Effector CD8-positive, alpha-beta T cell (primary cell): ENCODE measurements at places on chromosomes 1 and 21.

DNA sequence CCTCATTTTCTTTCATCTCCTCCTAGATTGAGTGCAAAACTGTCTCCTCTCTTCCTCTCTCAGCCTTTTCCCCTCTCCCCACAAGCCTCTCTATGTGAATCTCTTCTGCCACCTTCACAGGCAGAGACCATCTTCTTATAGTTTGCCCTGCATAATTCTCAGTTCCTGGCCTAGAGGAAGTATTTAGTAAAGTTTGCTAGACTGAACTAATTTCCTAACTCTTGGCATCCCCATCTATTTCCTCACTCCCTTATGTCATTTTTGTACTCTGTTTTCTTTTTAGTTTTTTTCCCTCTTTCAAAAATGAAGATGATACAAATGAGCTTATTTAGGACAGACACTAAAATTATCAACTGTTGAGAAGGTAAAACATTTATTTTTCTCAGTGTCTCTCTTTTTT lies 66.0 kb downstream of the XCL2 start:
- DNase-seq: no peak

- DNase-seq: no peak
These were observed 32.6 kb upstream of the FMO2 start for GRCh38 chr1:171152549-171152948.

GRCh38 chr1:119962296-119962968 lies 66.1 kb upstream of the ADAM30 start:
- DNase-seq: no peak

DNA sequence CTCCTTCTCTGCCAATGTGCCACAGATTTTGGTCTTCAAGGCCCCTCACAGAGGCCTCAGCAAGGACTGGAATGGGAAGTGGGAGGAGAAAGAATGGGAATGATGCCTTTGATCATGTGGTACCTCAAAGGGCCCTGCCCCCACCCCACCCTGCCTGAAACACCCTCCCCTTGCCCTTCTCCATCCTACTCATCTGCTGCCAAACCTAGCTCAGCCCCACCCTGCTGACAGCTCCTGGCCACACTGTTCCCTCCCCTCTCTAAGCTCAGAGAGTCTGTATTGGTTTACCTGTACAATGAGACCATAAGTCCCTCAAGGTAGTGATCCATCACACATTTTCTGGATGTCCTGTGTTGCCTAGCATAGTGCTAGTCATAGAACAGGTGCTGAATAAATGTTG lies 6.7 kb upstream of the ARHGAP30 start:
- no peak for DNase-seq

GRCh38 chr1:151805066-151805820 lies at the start of gene LINGO4:
TSS of gene LINGO4 (minus strand) at chr1:151805419. CDS start at chr1:151802704, 2,715 bp downstream.
- no peak for DNase-seq

GRCh38 chr1:68223687-68224086 lies 8.6 kb downstream of the WLS start:
- no peak for DNase-seq

DNA sequence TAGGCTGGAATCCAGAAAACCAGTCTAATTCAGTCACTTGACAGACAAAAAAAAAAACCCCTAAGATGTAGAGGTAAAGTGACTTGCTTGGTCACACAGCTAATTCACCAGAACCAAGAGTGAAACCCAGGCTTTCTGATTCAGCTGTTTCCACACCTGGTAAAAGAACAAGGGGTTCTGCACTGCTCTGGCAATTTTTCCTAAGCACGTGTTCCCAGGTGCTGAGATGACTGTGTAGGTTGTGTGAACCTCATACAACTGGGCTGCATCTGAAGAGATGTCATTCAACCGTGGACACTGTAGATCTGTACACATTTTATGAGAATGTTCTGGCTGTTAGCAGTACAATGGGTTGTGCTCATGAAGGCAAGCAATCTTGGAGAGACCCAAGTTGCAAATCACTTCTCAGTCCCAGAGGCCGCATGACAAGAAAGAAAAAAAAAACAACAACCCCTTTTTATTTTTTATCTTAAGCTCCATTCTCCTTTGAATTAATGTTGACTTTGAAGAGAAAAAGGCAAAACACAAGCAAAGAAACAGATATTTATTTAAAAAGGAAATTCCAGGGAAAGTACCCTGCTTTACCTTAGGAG lies 95.4 kb downstream of the INTS7 start:
- no peak for DNase-seq

GRCh38 chr1:33433509-33434362 lies 2.8 kb upstream of the PHC2 start:
- no peak for DNase-seq

GRCh38 chr1:62955666-62956065 lies 171.7 kb downstream of the ATG4C start:
- no peak for DNase-seq

- no peak for DNase-seq
These were observed 3.3 kb upstream of the FMO4 start for GRCh38 chr1:171310661-171311087.

- no peak for DNase-seq
These were observed 52.4 kb downstream of the TLCD4 start for GRCh38 chr1:95169548-95169947.

GRCh38 chr1:29540801-29541357 lies 304.6 kb downstream of the PTPRU start:
- DNase-seq: no peak

GRCh38 chr1:238991765-238992495 lies 394.4 kb upstream of the CHRM3 start:
- no peak for DNase-seq

DNA sequence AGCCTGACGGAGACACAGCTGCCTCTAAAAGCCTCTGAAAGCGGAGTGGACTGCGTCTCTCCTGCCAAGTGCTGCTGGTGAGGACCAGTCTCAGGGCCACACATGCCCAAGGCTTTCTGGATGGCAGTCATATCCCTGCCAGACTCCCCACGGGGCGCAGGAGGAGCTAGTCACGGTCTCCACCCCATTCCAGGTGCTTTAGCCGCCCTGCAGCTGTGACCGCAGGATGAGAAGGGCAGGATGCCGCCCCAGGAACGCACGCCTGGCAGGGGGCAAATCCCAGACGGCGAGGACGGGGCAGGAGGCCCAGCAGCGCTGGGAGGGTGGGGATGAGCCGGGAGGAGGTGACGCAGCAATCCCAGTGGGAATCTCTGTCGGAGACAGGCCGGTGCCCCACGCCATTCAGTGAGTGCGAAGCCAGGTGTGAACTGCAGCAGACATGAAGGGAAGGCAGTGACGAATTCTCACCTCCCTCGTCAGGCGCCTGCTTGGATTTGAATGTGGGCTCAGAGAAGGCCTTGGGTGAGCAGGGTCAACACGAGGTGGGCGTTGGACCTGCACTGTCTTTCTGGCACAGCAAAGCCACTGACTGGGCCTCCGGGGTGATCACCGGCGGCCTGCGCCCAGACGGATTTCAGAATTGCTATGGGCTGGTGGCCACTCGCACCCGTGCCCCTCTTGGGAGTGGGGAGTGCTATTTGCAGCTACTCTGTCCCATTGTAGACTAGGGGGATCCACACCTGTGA lies 38.5 kb upstream of the SLC19A1 start:
- DNase-seq: no peak

- DNase-seq: no peak
These were observed 62.2 kb downstream of the ZFYVE9 start for GRCh38 chr1:52203935-52204625.

- no peak for DNase-seq
These were observed 184.6 kb upstream of the DUSP10 start for GRCh38 chr1:221926441-221926840.

- no peak for DNase-seq
These were observed 31.9 kb downstream of the TRIM33 start for GRCh38 chr1:114479134-114479533.

- DNase-seq: no peak
These were observed 6.7 kb upstream of the SEC16B start for GRCh38 chr1:177976596-177976995.

DNA sequence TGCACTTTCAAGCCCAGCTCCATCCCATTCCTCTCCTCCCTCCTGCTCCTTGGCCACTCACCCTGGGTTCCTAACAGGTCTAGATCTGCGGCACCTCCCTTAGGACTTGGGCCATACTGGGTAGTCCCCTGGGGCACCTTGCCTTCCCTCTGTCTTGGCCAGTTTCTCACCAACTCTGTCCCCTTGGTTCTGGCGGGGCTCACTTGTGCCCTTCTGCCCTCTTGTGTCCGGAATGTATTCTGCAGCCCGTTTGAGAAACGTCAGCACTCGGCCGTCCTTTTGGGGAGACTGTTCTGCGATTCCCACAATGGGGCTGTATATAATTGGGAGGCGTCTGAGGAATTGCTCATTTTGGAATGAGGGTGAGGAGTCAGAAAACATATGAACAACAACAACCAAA lies 162.4 kb downstream of the ZSCAN20 start:
- DNase-seq: no peak

DNA sequence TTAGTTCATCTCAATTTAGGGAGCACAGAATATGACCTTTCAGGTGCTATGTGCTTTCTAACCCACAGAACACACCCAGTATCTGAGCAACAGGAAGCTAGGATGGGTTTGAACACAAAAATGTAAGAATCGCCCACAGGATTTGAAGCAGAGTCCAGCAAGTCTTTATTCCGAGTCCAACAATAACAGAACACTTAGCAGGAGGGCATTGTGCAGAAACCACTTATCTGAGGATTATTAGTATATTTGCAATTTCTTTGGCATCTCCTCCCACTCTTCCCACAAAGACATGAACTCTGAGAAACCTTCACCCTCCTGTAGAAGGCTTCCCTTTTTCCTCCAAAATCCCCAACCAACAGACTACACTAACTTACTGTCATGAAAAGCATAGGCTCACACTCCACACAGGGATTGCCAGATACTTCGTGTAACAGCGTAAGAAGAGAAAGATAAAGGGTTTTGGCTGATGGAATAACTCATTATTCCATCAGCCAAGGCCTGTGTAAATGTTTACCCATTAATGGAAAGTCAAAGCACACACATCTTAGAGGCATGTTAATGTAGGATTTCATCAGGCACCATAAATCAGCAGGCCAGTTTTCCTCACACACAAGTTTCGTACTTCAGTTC lies 16.1 kb downstream of the SIPA1L2 start:
- no peak for DNase-seq

DNA sequence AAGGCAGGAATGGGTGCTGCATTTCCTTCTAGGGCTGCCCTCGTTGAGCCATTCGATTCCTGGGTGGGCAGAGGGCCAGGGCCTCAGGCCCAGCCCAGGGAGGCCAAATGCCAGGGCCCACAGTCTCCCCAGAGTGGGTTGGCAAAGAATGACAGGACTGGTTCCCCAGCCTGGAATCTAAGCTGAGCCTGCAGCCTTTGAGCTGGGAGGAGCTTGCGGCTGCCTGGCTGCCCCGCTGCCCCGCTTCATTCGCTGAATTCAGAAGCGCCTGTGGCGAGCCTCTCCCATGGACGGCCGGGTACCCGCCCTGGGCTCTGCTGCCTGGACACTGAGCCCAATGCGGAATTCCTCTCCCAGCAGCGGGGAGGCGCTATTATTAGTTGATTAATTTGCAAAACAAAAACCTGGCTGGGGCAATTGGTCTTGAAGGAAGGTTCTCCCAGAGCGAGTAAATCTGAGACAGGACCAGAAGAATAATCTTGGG lies 32.3 kb upstream of the TARDBP start:
- DNase-seq: no peak

GRCh38 chr1:113298941-113299340 lies 91.4 kb upstream of the MAGI3 start:
- DNase-seq: no peak

DNA sequence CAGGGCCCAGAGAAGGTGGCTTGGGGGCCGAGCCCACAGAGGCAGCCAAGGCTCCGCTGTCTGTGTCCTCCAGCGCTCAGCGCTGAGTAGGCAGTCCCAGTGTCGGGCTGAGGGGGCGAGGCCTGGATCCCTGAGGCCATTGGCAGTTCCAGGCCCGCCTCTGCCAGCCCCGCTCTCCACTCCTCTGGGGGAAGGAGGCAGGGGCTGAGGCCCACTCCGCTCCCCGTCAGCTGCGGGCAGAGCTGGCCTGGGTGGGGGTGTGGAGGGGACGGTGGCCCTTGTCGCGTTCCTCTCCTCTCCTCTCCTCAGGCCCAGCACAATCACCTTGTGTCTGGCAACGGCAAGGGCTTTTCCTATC lies 132.8 kb downstream of the CASZ1 start:
- DNase-seq: no peak

DNA sequence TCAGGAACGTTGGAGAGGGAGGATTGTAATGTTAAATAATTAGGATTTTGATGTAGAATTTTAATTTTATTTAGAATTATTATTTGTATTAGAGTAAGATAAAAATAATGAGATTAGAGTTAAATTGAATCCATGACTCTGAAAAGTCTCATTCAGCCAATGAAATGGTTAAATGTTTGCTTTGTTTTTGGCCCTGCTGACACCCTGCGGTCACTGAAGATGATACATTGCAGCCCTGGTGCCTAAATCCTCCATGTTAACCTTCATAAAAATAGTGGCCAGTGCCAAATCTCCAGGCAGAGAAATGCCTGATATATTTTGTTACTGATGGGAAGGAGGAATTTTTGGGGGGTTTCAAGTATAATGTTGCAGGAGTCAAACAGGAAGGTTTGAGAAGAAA lies 27.3 kb upstream of the RLF start:
- no peak for DNase-seq
